NAMALWA (cell line): ENCODE measurements at places on chromosomes 1 and 21.
A peak's percentile ranks its signal among the peaks of the same experiment; 100 is the strongest.

DNA sequence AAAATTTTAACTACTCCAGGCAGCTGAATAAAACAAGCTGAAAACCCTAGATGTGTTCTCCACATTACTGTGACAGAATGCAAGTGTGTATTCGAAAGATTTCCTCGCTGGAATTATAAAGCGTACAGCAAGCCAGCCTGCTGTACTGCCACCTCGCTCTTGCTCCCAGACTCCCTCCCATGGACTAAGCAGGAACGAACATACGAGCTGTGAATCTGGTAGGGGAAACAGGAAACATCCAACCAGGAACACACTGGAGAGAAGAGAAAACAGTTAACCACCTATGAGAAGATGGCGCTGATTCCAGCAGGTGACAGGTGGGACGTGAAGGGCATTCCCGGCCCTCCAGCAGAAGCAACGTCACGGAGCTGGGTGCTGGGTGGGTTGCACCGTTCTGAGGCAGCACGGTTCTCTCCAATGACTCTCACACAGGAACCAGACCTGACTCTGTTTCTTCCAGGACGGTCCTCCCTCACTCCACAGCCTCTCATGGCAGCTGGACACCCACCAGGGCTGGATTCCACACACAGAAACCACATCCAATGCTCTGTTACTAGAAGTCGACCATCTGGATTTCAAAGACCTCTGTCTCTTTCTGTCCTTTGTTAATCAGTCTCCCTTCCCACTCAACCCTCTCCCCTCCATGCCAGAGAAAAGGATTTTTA is 219.2 kb downstream of the RERE start:
- no peak for DNase-seq

GRCh38 chr1:173314656-173315055 is 107.5 kb upstream of the TNFSF4 start:
- no peak for DNase-seq

DNA sequence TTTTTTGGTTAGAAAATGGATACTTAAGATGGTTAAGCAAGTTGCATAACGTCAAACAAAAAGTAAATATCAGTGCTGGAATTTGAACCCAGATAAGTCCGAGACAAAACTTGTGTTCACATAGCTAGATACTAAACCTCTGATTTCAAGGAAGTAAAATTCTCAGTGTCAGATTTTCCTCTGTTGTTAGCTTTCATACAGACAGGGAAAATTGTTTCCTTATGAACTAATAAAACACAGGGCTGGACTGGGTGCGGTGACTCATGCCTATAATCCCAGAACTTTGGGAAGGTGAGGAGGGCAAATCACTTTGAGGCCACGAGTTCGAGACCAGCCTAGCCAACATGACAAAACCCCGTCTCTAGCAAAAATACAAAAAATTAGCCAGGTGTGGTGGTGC is 51.3 kb downstream of the PCNX2 start:
- no peak for DNase-seq

DNA sequence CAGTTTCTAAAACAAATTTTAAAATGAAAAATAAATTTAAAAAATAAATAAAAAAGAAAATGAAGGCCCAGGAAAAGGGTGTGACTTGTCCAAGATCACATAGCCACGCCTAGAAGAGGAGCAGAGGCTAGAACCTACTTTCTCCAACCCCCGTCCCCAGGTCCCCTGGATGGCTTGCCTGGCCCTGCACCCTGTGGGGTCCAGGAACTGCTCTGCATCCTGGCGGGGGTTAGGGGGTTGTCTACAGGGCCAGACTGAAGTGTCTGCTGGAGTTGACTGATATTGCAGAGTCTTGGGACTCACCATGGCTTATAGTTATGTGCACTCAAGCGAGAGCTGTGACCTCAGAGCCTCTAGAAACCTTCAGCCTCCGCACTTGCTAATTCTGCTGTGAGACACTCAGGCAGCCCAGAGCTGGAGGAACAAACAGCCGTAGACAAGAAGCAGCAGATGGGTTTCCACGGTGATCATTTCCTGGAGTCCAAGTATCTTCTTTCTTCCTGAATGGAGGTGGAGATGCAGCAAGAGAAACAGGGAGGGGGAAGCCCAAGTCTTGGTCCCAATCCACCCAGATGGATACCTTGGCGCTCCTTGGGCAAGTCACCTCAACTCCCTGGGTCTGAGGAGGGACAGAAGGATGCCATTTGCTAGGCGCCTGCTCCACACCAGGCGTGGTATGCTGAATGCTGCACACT is 5.2 kb upstream of the EXTL1 start:
- DNase-seq, result no peak

GRCh38 chr1:175168782-175169181 is 23.8 kb downstream of the KIAA0040 start:
- no peak for DNase-seq

- DNase-seq, result no peak
Observed at GRCh38 chr1:20194224-20194623, 7.9 kb upstream of the PLA2G2C start.

DNA sequence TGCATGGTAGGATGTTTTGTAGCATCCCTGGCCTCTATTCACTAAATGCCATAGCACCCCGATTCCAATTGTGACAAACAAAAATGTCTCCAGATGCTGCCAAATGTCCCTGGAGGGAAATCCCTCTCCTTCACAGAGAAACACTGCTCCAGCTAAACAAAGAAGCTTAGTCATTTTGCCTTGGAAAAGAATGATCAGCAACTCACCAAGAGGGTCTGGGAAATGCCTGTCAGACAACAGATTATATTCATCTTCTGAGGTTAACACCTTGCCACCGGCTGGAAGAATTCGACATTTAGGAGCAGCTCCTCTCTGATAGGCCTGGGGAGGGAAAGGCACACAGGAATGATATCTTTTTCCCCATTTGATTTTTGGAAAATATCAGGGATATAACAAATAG is 84.4 kb downstream of the NIBAN1 start:
- no peak for DNase-seq

- no peak for DNase-seq
Observed at GRCh38 chr1:36142121-36142520, 7.2 kb downstream of the TRAPPC3 start.

DNA sequence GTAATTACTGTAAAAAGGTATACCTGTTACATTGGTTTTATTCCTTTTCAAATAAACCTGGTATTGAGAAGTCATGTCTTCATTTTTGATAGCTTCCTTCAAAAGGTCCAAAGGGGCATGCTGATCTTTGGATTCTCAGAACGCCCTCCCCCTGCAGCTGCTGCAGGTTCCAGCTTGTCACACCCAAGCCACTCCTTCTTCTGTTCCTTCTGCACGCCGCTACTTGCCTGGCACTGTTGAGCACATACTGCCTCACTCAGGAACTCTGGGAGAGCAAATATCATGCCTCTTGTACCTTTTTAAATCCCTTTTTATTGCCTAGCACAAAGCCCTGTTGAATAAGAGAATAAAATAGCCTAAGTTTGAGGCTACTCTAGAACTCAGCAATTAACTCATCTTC is 136.9 kb downstream of the BARHL2 start:
- DNase-seq, result no peak

DNA sequence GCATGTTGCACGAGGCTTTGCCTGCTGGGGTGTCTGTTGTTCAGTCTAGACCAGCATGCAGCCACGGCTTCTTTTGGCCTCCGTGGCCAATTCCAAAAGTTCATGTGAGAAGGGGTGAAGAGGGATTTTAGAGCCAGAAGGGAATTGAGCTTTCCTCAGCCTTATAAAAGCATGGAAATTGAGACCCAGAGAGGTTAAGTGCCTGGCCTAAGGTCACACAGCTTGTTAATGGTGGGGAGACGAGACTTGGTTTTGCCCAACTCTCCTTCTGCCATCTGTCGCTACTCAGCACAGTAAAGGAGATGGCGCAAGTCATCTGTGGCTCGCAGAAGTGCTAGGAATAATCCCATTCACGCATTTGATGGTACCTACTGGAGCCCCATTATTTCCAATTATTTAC is 25.7 kb downstream of the ZBTB18 start:
- no peak for DNase-seq

DNA sequence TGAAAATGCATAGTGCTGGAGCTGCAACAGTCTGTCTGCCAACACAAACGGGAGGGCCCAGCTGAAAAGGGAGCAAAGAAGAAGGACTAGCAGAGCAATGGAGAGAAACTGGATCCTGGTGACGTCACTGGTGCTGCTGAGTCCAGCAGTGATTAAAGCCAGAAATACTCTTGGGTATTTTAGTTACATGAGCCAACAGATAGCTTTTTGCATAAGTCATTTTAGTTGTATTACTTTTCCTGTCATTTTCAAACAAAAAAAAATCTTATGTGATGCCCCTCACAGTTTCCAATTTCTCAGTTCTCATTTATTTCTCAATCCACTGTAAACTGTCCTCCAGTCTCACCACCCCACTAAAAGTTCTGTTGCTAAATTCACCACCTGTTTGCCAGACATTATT is 38.7 kb upstream of the NEK7 start:
- DNase-seq, result no peak

GRCh38 chr1:180365039-180365438 is 135.0 kb downstream of the LHX4 start:
- DNase-seq, result peak; percentile 45

DNA sequence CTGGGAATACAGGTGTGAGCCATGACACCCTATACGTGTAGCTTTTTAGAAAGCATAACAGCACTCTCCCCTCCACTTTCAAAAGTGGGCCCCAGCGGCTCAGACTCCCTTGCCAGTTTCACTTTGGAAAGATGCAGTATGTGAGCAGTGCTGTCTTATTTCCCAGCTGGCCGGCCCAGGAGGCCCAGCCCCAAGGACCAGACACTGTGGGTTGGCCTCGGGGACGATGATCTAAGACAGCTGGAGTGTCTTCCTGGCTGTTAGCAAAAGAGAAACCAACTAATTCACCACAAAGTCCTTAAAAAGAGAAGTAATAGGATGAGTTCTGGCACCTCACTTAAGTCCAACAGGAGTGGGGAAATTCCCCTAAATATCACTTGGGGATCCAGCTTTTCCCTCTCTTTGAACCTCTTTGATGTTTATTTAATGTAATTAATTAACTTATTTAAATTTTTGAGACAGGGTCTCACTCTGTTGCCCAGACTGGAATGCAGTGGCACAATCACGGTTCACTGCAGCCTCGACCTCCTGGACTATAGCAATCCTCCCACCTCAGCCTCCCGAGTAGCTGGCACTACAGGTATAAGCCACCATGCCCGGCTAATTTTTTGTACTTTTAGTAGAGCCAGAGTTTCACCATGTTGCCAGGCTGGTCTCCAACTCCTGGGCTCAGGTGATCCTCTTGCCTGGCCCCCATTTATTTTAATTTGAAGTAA is 17.6 kb upstream of the CLIC4 start:
- DNase-seq, result peak; percentile 69
